NT2/D1 (cell line): ENCODE measurements at places on chromosomes 13 and 19.

DNA sequence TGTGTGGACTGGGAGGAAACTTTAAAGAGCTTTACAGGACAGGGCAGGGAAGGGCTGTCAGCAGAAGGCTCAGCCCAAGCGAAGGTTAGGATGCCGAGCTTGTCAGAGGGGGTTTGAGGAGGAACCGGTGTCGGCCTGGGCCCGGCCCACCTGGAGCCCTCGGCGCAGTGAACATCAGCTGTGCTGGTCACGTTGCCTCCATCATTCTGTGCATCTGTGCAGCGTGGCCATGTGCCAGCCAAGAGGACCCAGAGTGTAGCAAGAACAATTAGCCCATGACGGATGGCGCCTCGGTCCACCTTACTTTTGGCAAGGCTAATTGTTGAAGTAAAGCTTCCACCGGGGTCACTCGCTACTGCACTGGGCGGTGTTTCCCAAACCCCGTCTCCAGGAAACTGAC is 161.4 kb downstream of the PTPRS start:
- DNase-seq: no peak

GRCh38 chr19:51905206-51905605 is 389 bp upstream of the ZNF649 start:
- no peak for DNase-seq

GRCh38 chr19:1272423-1273262 is 2.7 kb upstream of the FAM174C start:
- no peak for DNase-seq

DNA sequence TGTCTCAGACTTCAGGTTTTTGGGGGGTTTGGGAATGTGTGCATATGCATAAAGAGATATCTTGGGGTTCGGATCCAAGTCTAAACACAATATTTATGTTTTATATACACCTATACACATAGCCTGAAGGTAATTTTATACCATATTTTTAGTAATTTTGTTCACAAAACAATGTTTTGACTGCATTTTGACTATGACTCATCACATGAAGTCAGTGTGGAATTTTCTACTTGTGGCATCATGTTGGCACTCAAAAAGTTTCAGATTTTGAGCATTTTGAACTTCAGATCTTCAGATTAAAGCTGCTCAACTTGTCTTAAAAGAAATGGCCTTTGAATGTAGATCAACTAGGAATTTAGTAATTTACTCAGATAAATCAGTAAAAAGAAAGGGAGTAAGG is 712.9 kb upstream of the GPC6 start:
- DNase-seq: no peak

GRCh38 chr19:48190288-48190884 is 19.9 kb downstream of the ZSWIM9 start:
- no peak for DNase-seq

GRCh38 chr19:41863209-41863931 is 3.3 kb downstream of the RPS19 start:
- DNase-seq: no peak

DNA sequence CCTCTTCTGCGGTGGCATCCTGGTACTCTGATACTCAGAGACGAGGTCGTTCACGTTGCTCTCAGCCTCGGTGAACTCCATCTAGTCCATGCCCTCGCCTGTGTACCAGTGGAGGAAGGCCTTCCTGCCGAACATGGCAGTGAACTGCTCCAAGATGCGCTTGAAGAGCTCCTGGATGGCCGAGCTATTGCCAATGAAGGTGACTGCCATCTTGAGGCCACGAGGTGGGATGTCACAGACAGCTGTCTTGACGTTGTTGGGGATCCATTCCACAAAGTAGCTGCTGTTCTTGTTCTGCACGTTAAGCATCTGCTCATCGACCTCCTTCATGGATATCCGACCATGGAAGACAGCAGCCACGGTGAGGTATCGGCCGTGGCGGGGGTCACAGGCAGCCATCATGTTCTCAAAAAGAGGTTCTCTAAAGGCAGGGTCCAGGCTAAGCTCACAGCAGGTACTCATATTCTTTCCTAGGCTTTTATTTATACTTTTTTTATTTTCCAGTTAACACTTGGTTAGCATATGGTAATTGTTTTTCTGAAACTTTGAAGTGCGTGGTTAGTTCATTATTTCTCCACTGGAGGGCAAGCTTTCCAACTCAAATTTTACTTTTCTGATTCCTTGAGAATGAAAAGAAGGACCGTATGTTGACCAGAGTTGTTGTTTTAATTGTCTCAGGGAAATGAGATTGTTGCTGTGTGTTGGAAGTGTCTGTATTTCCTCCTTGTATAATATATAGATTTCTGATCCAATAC is 72.4 kb upstream of the RGCC start:
- no peak for DNase-seq

GRCh38 chr19:44585371-44586133 is 27.8 kb upstream of the IGSF23 start:
- no peak for DNase-seq

- DNase-seq: peak; percentile 65
These were observed at the start of gene RELB for GRCh38 chr19:45001087-45001739. Gene RELB (plus strand): TSS chr19:45001464. CDS start chr19:45001580, 116 bp downstream.

DNA sequence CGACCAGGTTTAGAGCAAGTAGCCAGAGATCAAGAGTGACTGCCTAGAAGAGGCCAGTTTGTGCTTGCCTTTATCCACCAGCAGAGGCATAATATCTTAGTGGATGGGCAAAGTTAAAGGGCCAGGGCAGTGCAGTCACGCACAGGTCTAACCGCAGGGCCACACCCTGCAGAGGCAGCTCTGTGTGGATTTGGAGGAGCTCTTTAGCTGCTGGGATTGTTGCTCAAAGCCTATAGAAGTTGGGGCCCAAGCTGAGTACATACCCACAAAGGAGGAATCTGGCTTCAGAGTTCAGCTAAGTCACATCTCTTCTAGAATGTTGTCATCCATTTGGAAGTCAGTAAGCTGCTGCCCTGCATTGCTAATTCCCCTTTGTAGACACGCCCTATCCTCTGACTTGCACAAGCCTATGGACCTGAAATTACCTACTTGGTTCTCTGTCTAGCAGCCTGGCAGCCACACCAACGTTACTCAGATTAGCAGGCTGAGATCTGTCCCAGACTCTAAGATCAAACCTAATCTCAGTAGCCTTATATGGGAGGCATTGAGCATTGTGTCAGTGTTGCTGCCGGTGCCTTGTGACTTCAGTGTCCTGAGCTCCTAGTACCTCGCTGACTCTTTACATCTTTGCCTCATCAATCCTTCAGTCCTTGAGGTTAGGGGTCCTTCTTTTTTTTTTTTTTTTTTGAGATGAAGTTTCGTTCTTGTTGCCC is 102.9 kb upstream of the STARD13 start:
- no peak for DNase-seq

DNA sequence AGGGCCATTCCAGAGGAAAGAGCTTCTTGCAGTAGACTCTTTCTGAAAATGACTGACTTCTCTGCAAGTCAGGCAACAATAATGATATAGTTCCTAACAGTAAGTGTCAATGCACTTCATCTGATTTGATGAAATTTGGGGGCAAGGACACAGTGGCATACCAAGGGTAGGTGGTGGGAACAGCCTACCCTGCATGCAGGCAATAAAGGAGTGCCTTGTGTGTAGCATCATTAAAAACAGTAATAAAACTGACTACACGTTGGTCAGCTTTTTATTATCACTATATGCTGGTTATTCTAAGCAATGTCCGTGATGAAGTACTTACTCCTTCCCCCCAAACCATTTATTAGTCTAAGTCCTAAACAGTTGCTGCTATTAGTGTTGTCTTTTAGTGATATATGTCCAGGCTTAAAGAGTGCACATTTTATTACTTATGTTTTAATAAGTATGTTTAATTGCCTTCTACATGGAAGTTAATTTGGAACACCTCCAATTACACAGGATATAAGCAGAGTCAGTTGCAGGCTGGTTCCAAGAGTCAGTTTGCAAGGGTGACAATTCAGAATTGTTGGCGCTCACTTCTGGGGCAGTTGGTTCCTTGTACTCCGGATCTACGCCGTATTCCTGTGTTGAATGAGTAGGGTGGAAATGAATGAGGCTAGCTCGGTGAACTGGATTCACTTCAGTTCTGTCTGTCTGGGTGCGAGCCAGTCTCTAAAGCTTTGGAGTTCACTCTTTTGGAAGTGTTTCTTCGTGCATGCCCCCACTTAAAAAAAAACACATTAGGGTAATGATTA is 84.0 kb downstream of the RGCC start:
- no peak for DNase-seq

DNA sequence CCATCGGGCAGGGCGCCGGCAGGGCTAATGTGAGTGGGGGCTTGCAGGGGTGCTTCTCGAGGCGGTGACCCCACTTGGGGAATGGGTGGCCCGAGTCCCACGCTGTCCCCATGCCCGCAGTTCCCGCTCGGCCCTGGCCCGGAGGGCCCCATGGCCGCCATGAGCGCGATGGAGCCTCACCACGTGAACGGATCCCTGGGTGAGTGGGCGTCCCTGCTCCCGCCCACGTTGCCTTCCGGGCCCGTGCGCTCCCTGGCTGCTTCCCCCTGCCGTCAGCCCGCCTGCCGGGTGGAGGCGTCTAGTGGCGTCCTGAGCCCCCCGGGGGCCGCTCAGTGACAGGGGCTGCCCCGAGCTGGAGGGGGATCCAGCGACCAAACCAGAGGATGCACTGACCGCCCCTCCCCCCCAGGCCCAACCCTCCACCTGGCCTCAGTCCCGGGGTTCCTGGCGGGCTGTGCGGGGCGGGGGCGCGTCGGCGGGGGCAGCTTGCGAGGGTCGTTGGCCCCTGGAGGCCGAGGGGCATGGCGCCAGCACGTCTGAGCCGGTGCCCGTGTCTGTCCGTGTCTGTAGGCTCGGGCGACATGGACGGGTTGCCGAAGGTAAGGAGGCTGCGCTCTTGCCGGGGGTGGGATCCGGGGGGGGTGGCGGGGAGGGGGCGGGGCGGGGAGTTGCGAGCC is 4.8 kb downstream of the ISYNA1 start:
- no peak for DNase-seq

DNA sequence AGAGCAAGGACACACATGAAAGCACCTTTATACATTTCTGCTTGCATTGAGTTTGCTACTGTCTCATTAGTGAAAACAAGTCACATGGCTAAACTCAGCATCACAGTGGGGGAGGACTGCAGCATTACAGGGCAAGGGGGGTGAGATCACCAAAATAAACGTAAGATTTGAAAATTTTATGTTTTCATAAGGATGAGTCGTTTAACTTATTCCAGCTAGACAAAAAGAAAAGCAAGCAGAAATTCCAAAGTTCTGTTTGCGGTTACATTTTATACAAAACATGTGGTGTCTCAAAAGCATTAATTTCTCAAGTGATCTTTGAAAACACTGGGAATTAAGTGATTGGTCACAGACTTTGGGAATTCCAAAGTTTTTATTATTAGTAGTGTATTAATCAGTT is 261.4 kb upstream of the RXFP2 start:
- no peak for DNase-seq

- DNase-seq: no peak
These were observed 112.6 kb upstream of the DACH1 start for GRCh38 chr13:71979616-71980015.

DNA sequence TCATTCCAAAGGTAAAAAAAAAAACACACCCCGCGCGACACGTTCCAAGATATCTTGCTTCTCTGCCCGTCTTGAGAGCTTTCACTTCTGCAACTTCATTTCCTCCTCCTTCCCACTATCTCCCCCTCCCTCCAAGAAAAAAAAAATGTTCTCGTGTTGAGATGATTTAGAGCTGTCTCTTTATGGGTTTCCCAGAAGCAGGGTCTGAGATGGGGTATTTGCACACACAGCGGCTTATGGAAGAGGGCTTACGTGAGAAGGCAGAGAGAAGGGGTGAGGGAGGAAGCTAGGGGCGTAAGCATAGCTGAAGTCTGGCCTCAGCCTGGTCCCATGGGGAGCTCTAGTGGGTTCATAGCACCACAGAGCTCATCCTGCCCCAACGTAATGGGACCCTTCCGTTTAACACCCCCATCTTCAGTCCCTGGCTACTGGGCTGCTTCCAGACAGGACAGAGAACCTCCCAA is 31.3 kb upstream of the USE1 start:
- DNase-seq: no peak

- no peak for DNase-seq
These were observed 23.8 kb upstream of the MEDAG start for GRCh38 chr13:30882026-30882850.

DNA sequence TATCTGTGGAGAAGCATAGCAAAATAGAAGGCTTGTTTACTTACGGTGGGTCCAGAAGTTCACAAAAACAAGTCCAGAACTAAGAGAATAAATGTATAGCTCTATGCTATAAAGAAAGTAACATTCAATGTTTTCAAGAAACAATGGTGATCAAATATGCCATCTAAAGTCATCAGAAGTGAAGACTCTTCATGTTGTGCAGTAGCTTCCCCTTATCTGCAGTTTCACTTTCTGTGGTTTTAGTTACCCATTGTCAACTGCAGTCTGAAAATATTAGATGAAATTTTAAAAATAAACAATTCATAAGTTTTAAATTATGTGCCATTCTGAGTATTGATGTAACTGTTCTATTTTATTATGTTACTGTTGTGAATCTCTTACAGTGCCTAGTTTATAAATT is 72.5 kb downstream of the EDNRB start:
- no peak for DNase-seq

- no peak for DNase-seq
These were observed 1.2 kb upstream of the EMC10 start for GRCh38 chr19:50475101-50475568.

DNA sequence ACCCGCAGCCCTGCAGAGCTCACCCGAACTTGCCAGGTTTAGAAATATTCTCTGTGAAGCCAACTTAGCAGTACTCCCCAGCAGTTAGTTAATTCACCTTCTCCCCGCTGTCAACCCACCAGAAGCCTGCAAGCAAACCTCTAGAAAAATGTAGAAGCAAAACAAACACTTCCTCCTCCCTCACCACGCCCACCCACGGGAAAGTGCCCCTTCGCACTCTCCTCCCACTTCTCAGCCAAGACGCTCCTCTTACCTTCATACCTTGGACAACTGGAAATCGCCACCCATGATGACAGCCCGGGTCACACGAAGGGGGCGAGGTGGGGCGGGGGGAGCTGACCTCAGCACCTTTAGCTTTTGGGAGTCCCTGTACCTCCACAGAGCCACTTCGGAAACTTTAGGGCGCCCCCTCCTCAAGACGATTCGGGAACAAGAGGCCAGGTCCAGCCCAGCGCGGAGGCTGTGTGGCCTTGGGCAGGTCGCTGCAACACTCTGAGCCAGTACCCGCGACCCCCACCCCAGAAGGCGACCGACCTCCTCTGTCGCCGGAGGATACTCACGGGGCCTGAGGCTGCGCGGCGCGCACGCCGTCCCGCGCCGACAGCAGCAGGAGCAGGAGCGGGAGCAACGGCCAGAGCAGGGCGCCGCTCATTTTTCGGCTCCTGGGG is 485 bp downstream of the CPAMD8 start:
- DNase-seq: no peak

GRCh38 chr19:9146882-9147281 is 6.7 kb downstream of the ZNF317 start:
- no peak for DNase-seq

- DNase-seq: no peak
These were observed 12.7 kb upstream of the ZNF431 start for GRCh38 chr19:21128901-21129698.

- DNase-seq: peak; percentile 55
These were observed 23.1 kb downstream of the SIAH3 start for GRCh38 chr13:45828256-45828968.
